ENCODE measurements at places on chromosomes 5 and 9.

GRCh38 chr5:137609127-137609526 lies 110.0 kb upstream of the SPOCK1 start:
- no peak for DNase-seq

DNA sequence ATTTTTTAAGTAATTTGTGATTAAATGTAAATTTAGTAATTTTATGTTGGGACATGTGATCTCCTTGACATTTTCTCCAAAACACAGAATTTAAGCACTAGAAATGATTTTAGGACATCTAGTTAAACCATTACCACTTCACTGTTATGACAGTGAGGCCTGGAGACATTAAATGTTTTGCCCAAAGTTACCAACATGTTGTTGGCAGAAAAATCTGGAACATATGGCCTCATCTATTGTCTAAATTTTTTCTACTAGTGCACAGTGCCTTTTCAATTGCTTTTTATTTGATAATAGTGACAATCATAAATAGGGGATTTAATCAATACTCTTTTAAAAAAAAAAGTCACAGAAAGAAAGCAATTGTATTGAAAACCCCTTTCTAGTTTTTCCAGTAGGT lies 45.6 kb downstream of the PIK3R1 start:
- no peak for DNase-seq

DNA sequence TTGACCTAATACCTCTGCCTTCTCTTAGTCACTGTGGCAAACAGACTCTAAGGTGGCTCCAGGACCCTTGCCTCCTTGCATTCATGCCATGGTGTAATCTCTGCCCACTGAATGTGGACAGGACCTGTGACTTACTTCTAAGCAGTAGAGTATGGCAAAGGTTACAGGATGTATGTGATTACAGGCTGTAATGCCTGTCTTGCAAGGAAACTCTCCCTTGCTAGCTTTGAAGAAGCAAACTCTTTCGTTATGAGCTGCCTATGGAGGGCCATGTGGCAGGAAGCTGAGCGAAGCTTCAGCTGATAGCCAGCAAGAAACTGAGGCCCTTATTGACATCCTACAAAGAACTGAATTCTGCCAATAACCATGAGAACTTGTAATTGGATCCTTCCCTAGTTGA lies 103.3 kb upstream of the HMHB1 start:
- no peak for DNase-seq

DNA sequence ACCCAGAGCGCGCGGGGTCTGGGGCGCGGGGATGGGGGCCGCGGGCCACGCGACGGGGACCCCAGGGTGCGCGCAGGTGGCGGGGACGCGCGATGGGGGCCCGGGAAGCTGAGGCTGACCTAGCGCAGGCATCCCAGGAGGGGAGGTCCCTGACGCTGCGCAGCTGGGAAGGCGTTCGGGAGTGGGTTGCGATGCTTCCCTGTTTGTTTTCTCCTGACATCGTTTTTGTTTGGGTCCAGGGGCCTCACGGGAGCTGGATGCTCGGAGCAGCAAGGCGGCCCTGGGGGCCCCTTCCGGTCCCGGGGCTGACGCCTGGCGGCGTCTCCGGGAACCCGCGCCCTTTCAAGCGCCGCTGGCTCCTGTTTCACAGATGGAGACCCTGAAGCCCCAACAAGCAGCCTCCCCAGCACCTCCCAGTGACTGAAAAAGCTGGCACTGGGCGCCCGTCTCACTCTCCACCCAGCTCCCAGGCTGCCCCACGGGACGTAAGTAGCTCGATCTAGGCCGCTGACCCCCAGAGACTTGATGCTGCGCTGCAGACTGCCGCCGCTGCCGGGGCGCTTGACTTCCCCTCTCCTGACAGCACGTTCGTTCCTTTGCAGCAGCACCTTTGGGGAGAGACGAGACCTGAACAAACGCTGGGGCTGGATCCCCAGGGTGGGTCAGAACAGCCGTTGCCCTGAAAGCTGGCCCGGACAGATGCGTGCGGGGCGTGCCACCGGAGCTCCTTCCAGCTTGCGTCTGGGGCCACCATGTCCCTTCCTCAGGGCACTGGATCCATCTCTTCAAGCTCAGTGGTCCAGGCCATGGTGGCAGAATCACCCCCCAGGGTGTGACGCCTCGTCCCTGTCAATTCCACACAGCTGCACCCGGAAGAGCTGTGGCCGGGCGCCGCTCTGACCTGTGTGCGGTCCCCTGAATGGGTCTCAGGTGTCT lies 593 bp downstream of the BRD3OS start:
- DNase-seq = peak; percentile 54

- DNase-seq = no peak
These were observed 104.6 kb downstream of the CACNA1B start for GRCh38 chr9:137982200-137982599.
